Omental fat pad (tissue), 4 donors: ENCODE measurements at places on chromosomes 11 and 22. TPM values are rescaled to one million over a fixed set of nuclear protein-coding genes. Genes with fewer than 3 reads are reported as not detected.

CDON gene
- total RNA-seq = 44.1 TPM

HPX gene
- total RNA-seq = 2.5 TPM

SLC25A18 gene
- 28.7 TPM for total RNA-seq

VSIG10L2 gene
- 0.32 TPM for total RNA-seq

CECR2 gene
- 0.65 TPM for total RNA-seq

C11orf65 gene
- 0.28 TPM for total RNA-seq

SAAL1 gene
- 13.2 TPM for total RNA-seq
